ENCODE measurements at places on chromosomes 11 and 22. TPM values are rescaled to one million over a fixed set of nuclear protein-coding genes. Genes with fewer than 3 reads are reported as not detected.

EPS8L2 gene
- total RNA-seq = 7.1 TPM

NDUFA6 gene
- 63.8 TPM for total RNA-seq

MRPL21 gene
- total RNA-seq = 50.4 TPM

PATE2 gene
- total RNA-seq = 1.1 TPM

OR52N4 gene
- total RNA-seq = not detected

RPS13 gene
- 1,556 TPM for total RNA-seq

GAL3ST3 gene
- total RNA-seq = not detected

CHID1 gene
- total RNA-seq = 71.1 TPM

MICAL3 gene
- 210 TPM for total RNA-seq

FADS3 gene
- total RNA-seq = 103 TPM

SAA1 gene
- not detected for total RNA-seq

TMEM191C gene
- total RNA-seq = 3.2 TPM

ANKK1 gene
- not detected for total RNA-seq

RAB38 gene
- total RNA-seq = 0.41 TPM

NTM gene
- total RNA-seq = not detected

KLHL35 gene
- not detected for total RNA-seq

OVOL1 gene
- not detected for total RNA-seq

ACTN3 gene
- 0.15 TPM for total RNA-seq

HIC2 gene
- total RNA-seq = 9.8 TPM

TEF gene
- total RNA-seq = 7.0 TPM

SLC22A12 gene
- not detected for total RNA-seq

TTC38 gene
- 2.4 TPM for total RNA-seq

DUSP8 gene
- total RNA-seq = not detected

TRIM34 gene
- total RNA-seq = 13.1 TPM

CCDC89 gene
- total RNA-seq = 0.23 TPM

DRICH1 gene
- total RNA-seq = not detected

TSSK2 gene
- total RNA-seq = not detected

NOL12 gene
- total RNA-seq = 58.6 TPM

VPREB3 gene
- total RNA-seq = 333 TPM

OTOG gene
- not detected for total RNA-seq

Data from OCI-LY7 (cell line).